ENCODE measurements at places on chromosomes 6 and 20. TPM values are rescaled to one million over a fixed set of nuclear protein-coding genes. Genes with fewer than 3 reads are reported as not detected.

The C2 gene
- 0.71 TPM for total RNA-seq

The LAMA4 gene
- total RNA-seq, result 2.3 TPM

The TRIM31 gene
- under 0.01 TPM for total RNA-seq

The TSPO2 gene
- not detected for total RNA-seq

The HRH3 gene
- not detected for total RNA-seq

The ACOT8 gene
- 23.9 TPM for total RNA-seq

Data from nasal cavity respiratory epithelium epithelial cell of viscerocranial mucosa (primary cell).